ENCODE measurements at places on chromosomes 7 and 10. TPM values are rescaled to one million over a fixed set of nuclear protein-coding genes. Genes with fewer than 3 reads are reported as not detected.

The HABP2 gene
- not detected for total RNA-seq

The RHOBTB1 gene
- total RNA-seq: 12.0 TPM

DNA sequence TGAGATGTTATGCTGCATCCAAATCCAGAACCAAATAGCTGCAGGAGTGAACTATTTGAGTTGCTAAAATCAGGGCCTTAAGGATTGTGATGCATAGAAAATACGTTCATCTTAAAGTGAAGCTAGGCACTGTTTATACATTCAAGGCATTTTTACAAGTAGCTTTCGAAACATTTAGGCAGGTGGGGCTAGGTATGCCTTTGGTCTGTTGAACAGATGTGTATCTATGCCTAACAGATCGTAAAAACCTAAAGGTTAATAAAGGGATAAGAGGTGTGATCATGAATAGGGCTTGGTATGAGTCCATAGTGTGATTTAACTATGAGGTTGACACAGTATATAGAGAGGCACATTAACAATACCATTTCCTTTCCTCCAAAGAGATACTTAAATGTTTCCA, 262.5 kb downstream of the SEMA3D start:
- H3K4me3 ChIP-seq: no peak overlapping the region
- no peaks in the 10 kb centered on the region for H3K27me3 ChIP-seq
- H3K4me1 ChIP-seq: no peaks in the 10 kb centered on the region
- no peak overlapping the region for H3K27ac ChIP-seq
- no peak for DNase-seq

The PRKG1 gene
- total RNA-seq: 10.0 TPM

- DNase-seq: no peak
- no peaks in the 10 kb centered on the region for H3K36me3 ChIP-seq
- H3K27me3 ChIP-seq: peaks cover 50% of the 10 kb centered on the region
- H3K4me3 ChIP-seq: peak overlapping the region; percentile 74
- H3K27ac ChIP-seq: no peak overlapping the region
These were observed 3.2 kb downstream of the HPSE2 start for GRCh38 chr10:99232360-99232999.

The TMEM213 gene
- not detected for total RNA-seq

GRCh38 chr10:80409121-80409520, 770 bp downstream of the PRXL2A start:
- no peak overlapping the region for H3K4me3 ChIP-seq
- H3K27me3 ChIP-seq: peaks cover 24% of the 10 kb centered on the region
- no peak overlapping the region for H3K27ac ChIP-seq
- peaks cover 25% of the 10 kb centered on the region for H3K4me1 ChIP-seq
- no peak for DNase-seq

DNA sequence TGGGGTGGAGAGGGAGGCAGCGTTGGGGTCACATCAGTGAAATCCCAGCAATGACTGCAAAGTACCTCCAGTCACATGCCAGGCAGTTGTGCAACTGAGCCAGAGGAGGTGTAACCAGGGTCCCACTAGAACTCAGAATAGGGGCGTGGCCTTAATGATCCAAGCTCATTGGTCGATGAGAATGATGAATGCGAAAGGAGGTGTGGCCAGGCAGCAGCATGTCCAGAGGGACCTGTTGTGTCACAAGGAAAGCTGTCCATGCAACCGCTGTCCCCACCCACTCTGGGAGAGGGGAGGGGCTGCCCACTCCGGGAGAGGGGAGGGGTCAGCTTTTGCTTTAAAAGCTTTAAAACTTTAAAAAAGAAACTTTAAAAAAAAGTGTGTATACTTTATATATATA, 25.3 kb upstream of the MTPAP start:
- no peak overlapping the region for H3K4me3 ChIP-seq
- no peak overlapping the region for H3K27ac ChIP-seq
- peaks cover 11% of the 10 kb centered on the region for H3K4me1 ChIP-seq

The OR2A42 gene
- total RNA-seq: not detected

The MBL2 gene
- total RNA-seq: not detected

DNA sequence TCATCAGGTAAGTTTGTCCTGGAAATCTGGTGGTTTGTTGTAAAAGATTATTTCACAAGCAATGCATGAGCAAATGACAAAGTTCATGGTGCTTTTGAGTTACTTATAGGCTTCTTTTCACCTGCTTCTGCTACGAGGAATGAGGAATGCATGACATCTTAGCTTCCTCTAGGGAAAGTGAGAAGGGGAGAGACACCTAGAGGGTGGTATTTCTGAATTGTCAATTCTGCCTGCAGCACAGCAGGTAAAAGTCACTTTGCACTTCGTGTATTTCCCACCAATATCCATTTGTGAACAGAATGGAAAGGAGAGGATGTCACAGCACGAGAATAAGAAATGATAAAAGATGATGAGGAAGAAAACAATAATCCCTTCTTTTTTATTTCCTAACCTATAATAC, 153.4 kb upstream of the FEZF1 start:
- H3K36me3 ChIP-seq: no peaks in the 10 kb centered on the region
- DNase-seq: no peak
- H3K27me3 ChIP-seq: no peaks in the 10 kb centered on the region
- H3K27ac ChIP-seq: no peak overlapping the region

DNA sequence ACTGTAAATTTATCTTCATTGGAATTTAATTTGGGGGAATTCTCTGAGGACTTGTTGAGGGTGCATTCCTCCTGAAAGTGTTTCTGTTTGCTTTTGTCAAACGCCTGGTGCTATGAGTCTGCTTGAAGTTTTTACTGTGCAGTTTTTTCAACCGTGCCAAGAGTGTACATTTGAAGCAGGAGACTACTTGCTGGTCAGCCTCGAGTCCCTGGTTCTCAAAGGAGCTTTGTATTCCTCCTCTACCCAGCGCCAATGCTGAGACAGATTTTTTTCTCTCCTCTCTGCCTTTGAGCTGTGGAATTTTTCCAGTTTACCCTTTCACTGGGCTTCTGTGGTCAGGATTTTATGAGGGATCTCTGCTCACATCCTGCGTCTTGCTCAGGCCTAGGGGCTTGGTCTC, 62.1 kb downstream of the NPY start:
- no peaks in the 10 kb centered on the region for H3K27me3 ChIP-seq
- H3K36me3 ChIP-seq: no peaks in the 10 kb centered on the region
- no peak overlapping the region for H3K4me3 ChIP-seq
- no peak overlapping the region for H3K27ac ChIP-seq

GRCh38 chr7:122261016-122261415, 43.5 kb downstream of the FEZF1 start:
- H3K36me3 ChIP-seq: no peaks in the 10 kb centered on the region
- H3K4me3 ChIP-seq: no peak overlapping the region
- no peaks in the 10 kb centered on the region for H3K4me1 ChIP-seq
- H3K27me3 ChIP-seq: peaks cover 1% of the 10 kb centered on the region
- no peak overlapping the region for H3K27ac ChIP-seq

Data from HFFc6 (cell line).